ENCODE measurements at places on chromosomes 13 and 19.

- DNase-seq, result no peak
Observed at GRCh38 chr13:75694722-75695121, 58.6 kb downstream of the LMO7 start.

- no peak for DNase-seq
Observed at GRCh38 chr13:70842062-70842644, 733.9 kb upstream of the KLHL1 start.

DNA sequence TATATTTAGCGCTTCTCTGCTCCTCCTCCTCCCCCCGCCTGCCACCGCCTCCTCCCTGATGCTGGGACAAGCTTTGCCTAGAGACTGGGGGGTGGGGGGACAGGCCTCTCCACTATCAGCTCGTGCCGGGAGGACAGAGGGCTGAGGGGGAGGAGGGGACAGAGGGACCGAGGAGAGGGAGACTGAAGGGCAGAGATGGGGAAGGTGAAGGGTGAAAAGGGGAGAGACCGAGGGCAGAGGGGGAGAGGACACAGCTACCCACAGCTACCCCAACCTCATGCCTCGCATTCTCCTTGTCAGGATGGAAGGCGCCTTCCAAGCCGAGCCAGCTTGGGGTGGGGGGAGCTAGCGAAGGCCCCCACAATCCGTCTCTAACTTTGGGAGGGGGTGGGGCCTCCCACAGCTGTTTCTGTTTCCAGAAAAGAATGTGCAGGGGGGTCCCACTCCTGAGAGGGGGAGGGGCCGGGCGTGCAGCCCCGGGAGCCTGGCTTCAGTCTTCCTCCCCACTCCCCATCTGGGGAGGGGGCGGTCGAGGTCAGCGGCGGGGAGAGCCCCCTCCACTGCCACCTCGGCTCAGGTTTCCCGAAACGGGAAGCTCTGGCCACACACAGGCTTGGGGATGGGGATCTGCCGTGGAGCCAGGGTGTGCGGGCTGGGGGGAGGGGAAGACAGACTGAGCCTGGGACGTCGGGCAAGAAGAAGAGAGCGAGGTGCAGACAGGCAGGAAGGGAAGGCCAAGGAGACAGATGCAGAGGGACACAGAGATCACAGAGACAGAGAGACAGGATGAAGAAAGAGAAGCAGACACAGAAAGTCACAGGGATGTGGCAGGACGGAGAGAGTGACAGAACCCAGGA lies 1.6 kb downstream of the DACT3 start:
- DNase-seq, result no peak

- no peak for DNase-seq
Observed at GRCh38 chr13:111897846-111898215, 169.1 kb upstream of the SOX1 start.

- DNase-seq, result no peak
Observed at GRCh38 chr13:38685431-38685830, 1.4 kb upstream of the FREM2 start.

DNA sequence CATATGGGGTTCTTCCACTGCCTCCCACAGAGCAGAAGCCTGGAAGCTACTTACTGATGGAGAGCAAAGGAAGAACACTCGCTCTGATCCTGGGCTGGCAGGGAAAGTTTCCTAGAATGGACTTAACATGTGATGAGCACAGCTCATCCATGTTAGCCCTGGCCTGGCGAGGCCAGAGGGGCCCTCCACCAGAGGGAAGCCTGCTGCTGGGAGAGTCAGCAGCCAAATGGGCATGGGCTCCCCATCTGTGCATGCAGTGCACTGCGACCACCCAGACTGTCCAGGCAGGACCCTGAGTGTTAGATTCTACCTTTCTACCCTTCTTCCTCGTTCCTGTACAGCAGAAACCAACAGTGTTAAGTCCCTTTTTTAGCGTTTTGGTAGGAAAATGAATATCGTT lies 8.9 kb downstream of the HNRNPUL1 start:
- DNase-seq, result no peak

DNA sequence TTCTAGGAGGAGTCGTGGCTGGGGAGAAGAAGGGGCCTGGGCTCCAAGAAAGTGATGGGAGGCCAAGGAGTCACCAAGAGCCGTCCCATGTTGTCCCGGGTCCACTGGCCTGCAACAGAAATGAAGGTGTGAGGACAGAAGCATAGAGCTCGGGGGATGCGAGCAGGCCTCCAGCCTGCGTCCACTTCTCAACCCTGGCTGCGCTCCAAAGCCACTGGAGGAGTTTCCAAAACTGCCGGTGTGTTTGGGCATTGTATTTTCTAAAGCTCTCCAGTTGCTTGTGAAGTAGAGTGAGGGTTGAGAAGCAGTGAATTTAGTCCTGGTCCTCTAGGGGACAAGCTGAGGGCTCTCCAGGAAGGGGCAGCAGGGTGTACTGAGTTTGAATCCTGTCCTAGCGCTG lies 13.0 kb downstream of the FFAR2 start:
- no peak for DNase-seq

DNA sequence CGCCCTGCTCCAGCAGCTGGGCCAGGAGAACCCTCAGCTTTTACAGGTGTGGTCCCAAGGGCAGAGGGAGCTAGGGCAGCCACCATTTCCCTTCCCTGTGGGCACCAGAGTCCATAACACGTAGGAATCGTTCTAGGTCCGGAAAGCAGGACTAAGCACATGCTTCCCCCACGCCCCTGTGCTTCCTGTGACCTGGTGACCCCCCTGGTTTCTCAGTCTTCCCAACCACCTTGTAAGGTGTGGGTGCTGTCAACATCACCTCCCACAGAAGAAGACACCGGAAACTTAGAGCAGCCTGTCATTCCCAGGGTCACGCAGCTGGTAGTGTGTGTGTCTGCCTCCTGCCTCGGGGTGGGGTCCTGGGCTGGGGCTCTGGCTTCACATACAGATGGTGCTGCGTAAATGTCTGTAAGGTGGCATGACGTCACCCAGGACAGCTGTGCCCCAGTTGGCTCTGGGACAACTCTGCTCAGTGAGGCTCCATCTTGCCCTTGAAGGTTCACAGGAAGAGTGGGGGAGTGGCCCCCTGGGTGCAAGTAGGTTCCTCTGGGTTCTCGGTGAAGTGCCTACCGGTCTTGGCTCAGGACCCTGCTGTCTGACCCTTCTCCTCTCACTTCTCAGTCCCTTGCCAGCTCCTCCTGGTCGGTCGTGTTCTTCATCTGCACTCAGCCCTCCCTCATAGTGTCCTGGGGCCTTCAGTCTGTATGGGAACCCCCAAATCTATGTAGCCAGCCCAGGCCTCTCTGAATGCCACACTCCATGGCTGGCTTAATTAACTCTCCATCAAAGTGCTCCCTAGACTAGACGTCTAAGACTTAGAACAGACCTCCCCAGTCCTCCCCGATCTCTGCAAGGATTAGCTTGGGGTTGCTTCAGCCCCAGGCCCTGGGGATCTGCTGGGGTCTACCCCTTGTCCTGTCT lies 4.0 kb downstream of the RAD23A start:
- DNase-seq, result no peak

GRCh38 chr19:1122972-1123363 lies 19.2 kb downstream of the GPX4 start:
- no peak for DNase-seq

DNA sequence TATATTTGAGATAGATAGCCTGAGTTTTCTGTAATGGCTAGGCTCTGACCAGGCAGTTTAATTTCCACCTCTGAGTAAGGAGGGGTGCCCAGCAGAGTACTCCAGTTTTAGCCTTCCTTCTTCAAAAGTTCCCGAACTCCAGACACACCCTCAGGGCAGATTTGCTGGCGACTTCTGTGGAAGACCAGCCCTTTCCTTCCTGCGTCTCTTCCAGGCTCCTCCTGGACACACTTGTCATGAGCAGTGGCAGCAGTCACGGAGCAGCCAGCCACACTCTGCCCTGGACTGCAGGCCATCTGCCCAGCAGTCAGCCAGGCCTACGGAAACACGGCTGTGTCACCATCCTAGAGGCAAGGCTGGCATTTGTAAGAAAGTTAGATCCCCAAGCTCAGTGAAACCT lies 6.6 kb upstream of the FLT1 start:
- DNase-seq, result no peak

DNA sequence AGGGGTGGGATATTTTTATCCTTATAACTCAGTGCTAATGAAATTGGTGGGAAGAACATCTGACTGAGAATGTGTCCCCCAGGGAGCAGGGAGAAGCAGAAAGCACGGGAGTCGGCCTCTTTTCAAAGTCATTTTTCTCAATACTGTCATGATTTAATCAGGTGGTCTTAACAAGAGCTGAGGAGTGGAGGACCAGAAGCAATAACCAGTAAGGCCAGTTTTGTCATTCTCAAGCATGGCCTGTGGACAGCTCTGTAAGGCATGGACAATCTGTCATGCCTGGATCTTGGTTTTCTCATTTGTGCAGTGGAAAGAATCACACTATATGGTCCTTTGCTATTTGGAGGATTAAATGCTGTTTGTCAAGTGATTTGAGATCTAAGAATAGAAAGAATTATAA lies 99.7 kb downstream of the TNFSF11 start:
- DNase-seq, result no peak

GRCh38 chr19:7705387-7706187 lies 3.7 kb upstream of the FCER2 start:
- DNase-seq, result no peak

GRCh38 chr13:45336025-45336800 lies 4.8 kb downstream of the TPT1 start:
- no peak for DNase-seq

- no peak for DNase-seq
Observed at GRCh38 chr13:42056583-42056982, 8.1 kb downstream of the DGKH start.

GRCh38 chr19:35495107-35496064 lies 5.1 kb upstream of the KRTDAP start:
- DNase-seq, result no peak

GRCh38 chr19:32404933-32405430 lies 588 bp upstream of the DPY19L3 start:
- DNase-seq, result no peak

GRCh38 chr19:54530866-54531265 lies 28.2 kb downstream of the LAIR2 start:
- no peak for DNase-seq

DNA sequence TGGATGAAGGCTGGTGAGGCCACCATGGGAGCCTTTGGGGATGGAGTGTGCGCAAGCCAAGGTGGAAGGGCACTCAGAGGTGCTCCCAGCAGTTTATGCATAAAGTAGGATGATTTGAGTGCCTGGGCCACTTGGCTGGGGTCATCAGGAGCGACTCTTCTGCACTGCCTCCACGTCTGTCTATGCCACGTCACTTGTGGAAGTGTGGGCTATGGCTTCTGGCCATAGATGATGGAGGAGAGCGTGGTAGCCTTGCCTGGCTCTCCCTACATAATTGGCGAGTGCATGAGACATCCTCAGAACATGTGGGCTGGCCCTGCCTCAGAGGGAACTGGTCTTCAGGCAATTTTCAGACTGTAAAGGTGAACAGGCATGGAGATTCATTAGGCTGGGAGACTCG lies 182.9 kb downstream of the TEX29 start:
- no peak for DNase-seq

DNA sequence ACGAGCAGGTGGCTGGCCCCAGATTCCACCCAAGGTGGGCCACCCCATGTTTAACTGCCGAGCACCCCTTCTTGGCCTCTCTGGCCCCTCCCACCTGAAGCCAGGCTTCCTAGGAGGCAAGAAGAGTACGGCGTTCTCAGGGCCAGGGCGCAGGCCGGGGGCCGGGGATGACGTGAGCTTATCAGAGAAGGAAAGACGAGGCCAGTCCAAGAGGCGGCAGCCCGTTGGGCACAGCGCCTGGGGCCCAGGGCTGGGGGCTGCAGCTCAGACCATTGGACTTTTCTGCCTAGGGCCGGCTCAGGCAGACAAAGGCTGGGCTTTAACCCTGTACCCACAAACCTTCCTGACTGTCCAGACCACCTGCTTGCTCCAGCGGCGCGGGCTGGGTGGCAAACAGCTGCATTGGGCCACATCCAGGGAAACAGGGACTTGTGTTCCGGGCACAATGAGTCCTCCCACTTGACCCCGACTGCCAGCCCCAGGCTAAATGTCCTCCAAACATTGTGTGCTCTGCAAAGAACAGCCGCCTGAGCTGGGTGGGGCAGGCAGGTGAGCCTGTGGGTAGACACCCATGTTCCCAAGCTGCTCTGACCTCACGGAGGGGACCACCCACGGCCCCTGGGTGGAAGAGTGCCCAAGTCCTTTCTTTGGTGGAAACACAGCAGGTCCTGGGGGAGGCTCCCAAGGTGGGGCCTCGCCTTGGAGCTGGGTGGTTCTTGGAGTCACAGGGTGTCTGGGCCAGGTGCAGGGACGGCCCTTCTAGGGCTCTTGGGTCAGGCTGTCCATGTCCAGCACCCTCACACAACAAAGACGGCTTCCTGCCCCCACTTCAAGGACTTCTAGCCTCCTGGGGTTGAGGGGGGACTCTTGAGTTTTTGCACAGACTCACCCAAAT lies 21.9 kb downstream of the COMP start:
- no peak for DNase-seq

- no peak for DNase-seq
Observed at GRCh38 chr13:113451951-113452421, 1.3 kb downstream of the ADPRHL1 start.

DNA sequence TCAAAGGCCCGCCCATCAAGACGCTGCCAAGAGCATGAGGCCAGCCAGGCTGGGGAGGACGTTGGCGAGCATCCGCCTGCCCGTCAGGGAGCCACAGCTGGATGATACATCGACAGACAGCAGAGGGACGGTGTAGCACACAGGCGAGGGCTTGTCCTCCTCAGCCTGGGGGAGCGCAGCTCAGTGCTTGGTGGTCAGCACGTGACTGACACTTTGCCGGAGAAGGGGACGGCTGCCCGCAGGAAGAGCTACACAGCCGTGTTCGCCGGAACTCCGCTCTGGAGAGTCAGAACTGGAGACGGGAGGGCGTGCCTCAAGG lies 34.1 kb downstream of the CSNK1G2 start:
- DNase-seq, result no peak

DNA sequence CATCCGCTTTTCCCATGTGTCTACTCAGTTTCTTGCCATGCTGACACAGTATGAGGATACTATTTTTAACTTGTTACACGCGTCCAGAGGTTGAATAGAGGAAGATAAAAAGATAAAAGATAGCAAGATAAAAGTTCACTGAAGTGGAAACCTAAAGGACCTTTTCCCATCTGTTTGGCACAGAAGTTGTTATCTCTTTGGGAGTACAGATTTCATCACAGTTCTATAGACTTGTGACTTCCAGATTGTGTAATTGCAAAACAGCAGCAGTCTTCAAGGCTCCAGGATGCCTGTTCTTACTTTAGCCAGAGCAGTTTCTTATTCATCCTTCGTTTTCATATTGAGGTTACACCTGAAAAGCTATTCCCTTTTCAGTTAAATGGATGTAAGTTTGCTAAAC lies 369.2 kb downstream of the GPC5 start:
- no peak for DNase-seq

- no peak for DNase-seq
Observed at GRCh38 chr13:61275736-61276135, 139.9 kb downstream of the PCDH20 start.

GRCh38 chr19:16868423-16869130 lies 20.2 kb upstream of the F2RL3 start:
- no peak for DNase-seq

DNA sequence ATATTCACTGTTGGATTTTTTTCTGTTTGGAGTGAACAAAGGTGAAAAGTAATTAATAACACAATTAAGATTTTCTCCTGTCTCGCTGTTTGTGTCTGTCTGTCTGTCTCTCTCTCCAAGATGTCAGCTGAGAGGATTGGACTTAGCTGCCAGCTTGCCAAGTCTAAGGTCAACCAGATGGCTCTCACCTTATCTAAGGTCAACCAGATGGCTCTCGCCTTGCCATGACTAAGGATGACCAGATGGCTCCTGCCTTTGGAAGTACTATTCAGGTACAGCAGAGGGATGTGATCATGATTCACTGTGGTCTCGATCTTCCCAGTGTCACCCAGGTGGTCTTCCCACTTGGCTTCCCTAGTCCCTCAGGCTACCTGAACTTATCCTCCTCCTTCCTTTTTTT lies 1436.4 kb downstream of the UQCRFS1 start:
- DNase-seq, result no peak

- DNase-seq, result no peak
Observed at GRCh38 chr19:55088543-55089341, 13.1 kb downstream of the EPS8L1 start.

Data from cortex of kidney (tissue), 1 donor.